ENCODE measurements at places on chromosomes 2 and 18. TPM values are rescaled to one million over a fixed set of nuclear protein-coding genes. Genes with fewer than 3 reads are reported as not detected.

DNA sequence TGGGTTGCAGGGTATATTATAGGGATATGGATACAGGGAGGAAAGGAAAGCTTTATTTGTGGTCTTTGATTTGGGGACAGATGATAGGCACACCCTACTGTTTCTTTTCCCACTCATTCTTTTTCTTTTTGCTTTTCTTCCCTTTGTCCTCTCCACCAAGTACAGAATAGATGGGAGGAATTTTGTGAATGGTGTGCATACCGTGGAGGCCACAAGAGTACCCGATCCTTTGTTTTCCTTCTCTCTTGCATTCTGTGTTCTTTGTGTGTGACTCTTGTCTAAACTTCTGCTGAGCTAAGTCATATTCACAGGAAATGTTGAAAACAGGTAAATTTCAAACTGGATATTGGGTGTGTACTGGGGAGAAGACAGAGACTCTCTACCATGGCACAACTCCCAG, 321.4 kb upstream of the SLC8A1 start:
- DNase-seq = no peak

DNA sequence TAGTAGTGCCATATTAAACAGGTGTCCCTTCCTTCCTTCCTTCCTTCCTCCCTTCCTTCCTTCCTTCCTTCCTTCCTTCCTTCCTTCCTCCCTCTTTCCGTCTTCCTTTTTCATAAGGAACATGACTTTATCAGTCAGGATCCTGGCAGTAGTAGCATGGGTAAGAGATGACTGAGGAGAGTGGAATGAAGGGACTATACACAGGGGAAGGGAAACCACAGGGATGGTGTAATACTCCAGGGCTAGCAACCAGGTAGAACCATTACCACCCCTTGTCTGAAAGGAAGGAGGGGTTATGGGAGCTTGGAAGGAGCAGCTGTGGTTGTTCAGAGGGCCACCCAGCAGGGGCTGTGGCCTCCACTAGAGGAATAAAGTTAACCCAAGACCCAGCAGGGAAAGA, 23.2 kb upstream of the KDM3A start:
- DNase-seq = no peak

- DNase-seq = no peak
Measured at GRCh38 chr2:26735097-26735496, 29.0 kb upstream of the SLC35F6 start.

DNA sequence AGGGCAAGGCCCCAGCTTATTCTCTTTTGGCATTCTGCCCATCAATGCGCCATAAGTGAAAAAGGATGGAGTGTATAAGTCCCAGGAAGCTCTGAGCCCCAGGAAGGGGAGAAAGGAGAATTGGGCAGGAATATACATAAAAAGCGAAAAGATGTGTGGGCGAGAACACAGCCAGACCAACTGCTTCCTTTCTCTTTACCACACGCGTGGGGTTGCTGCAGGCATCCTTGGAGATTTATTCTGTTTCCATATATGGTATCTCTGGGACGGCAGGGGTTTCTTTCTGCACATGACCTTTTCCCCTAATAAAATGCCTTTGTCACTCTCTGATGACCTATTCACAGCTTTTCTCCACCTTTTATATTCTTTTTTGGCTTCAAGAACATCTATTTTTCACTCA, 440.5 kb downstream of the NBAS start:
- DNase-seq = no peak

DYNAP gene
- total RNA-seq = not detected

- DNase-seq = no peak
Measured at GRCh38 chr2:47354013-47354847, 48.7 kb upstream of the MSH2 start.
